ENCODE measurements at places on chromosomes 2 and 18.

DNA sequence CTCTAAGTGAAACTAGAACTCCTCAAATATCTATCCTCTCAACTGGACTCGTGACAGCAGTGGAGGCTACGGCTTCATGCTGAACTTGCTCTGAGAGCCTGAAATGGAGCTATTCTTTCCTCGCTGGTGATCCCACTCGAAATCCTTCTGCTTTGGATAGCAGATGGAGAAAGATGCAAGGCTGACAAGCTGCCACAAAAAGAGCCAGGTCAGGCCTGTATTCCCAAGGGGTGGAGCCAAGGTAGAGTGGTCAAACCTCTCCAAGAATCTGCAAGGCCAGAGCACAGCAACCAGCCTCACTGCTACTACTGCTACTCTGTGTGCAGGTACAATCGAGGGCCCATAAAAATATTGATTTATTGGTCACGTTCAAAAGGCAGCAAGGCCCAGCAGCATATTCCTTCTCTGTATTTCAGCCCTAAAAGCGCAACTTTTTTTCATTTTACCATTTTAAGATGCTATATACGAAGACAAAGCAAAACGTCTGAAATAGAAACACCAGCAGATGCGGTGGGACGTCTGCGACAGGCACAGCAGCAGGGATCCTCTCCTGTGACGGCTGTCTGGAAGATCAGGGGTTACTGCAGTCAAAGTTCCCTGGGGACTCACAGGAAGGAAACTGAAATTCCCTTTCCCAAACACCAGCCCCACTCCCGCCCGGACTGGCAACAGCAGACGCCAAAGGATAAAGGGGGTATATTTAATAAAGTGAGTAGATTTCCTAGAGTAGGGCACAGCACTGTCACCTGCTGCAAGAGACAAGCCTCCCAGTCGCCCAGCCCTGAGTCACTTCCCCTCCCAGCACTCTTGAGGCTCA is 2.4 kb downstream of the SPRED2 start:
- DNase-seq = peak; percentile 52

DNA sequence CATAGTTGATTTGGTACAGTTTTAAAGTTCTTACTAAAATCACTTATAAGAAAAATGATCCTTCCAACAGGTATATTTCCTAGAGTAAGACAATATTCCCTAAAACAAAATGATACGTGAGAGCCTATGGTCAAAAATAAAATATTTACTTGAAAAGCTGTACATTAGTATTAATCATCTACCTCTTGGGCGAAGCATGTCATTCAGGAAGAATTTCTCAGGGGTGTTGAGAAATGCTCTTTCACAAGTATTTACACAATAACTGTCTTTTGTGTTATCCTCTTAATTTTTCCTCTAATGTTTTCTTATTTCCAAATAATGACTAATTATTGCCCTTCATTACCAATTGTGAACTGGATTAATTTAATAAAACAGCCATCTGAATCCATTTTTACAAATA is 466.3 kb downstream of the SATB2 start:
- no peak for DNase-seq

DNA sequence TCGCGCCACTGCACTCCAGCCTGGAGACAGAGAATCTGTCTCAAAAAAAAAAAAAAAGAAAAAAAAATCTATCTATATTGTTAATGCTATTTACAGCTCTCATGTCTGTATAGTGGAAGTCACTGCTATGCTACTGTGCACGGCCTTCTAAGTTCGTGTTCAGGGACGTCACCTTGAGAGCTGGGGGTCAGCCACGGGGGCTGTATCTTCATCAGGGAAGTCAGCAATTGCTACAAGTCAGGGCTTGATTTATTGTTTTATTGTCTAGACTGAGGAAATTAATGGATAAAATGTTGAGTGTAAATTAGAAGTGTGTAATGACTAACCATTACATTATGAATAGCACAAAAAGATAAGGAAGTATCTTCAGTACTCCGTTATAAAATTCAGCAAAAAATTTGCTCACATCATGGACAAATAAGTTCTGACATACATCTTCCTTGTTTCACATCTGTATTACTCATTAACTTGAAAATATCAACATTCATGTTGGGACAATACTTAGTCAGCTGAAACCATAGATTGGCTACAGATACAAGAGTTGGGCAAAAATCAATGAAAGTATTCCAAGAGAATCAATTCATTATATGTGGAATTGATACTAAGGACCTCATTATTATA is 136.6 kb upstream of the SEC11C start:
- DNase-seq = no peak

DNA sequence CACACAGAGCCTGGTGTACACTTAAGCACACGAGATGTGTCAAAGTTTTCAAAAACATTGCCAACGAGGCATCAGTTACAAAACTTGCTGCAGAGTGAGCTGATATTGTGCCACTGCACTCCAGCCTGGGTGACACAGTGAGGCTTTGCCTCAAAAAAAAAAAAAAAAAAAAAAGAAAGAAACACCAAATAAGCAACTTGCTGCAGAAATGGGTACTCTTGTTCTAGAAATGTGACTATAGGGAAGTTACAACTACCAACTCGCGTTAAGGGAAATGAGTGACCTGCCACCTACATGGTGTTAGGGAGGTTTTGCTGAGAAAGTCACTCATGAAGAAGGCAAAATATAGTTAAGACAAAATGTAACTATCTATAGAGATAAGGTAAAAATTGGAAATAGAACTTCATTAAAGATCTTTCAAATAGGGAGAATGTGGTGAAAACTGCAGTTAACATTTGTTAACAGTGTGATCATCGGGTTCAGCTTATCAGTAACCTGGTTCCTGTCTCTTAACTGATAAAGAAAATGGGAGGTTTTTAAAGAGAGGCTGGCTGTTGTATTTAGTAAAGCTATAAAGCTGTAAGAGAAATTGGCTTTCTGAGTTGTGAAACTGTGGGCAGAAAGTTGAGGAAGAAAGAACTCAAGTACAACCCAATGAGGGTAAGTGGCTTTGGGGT is at the start of gene IL1RL1:
TSS of gene IL1RL1 (plus strand) at position 600 of the 677 bp plus-strand sequence. CDS start 26,702 bp downstream, outside the sequence.
- no peak for DNase-seq

DNA sequence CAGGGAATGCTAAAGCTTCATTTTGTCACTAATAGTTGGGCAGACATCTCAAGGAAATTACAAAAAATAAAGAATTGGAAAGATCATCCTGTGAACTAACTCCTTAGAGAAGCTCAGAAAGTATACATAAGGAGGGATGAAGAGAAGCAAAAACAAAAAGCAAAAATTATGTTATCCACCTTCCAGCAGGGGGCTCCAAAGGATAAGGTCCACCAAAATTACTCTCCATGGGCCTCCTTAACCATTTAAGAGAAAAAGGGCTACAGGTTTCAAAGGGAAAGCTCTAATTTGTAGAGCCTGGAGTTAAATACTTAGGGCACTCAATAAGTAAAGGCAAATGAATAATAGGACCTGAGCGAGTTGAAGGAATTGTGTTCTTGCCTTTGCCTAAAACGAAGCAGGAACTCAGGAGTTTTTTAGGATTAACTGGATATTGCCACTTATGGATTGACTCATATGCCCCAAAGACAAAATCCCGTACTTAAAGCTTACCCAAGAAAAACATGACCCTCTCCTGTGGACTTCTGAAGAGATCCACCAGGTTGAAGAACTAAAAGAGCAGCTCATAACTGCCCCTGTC is 1167.9 kb downstream of the DSC3 start:
- DNase-seq = peak; percentile 1

- DNase-seq = no peak
Observed at GRCh38 chr2:25021791-25022362, 20.0 kb upstream of the EFR3B start.

- no peak for DNase-seq
Observed at GRCh38 chr2:166361351-166362153, 14.2 kb downstream of the SCN9A start.

- no peak for DNase-seq
Observed at GRCh38 chr2:239751679-239752355, 273.3 kb downstream of the NDUFA10 start.

- DNase-seq = no peak
Observed at GRCh38 chr18:8229787-8230186, 379.4 kb upstream of the RAB12 start.

DNA sequence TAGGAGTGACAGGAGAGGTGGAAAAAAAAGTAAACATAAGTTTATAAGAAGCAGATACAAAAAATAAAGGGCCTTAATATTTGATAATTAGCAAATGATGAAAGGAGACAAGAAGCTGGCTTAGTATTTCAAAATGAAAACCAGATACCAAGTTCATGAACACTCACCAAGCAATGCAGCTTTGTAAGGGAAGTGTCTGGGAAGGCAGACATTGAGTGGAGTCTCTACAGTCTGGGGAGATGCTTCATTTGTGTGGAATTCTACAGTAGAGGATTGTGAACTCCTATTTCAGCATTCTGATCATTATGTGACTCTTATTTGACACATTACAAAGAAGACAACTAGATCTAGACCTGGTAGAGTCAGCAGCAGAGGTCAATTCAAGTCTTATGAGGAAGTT is 1072.7 kb downstream of the DSC3 start:
- DNase-seq = no peak

- no peak for DNase-seq
Observed at GRCh38 chr2:84732897-84733778, 147.7 kb downstream of the TRABD2A start.

DNA sequence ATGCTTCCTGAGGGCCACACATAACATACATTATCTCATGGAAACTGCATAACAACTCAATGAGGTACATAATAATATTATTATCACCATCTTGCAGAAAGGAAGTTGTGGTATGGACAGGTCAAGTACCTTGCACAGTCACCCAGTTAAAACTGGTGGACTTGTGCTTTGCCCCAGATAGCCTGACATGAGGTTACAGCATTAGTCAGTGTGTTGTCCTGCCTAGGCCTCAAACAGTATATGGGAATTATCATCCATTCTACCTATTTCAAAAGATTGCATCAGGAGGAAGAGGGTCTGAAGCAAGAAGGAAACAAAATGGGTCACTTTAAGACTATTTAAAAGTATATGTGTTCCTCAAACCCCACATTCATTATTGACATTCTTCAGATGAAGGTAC is 5.4 kb upstream of the ANTXR1 start:
- no peak for DNase-seq

DNA sequence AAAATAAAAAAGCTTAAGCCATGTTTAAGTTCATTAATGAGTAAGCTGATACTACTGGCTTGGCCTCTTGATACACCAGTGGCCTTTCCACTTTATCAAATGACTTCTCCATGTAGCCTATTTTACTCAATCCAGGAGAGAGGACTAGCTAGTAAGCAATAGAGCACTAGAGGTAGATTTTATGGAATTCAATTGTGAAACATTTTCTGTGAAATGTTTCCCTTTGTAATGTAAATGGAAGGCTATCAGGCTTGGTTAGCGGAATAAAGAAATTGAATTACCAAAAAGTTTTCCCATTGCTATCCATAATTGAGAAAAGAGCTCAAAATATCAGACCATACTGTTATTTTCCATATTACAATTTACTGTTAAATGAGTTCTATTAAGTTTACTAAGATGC is 515.4 kb upstream of the CDH2 start:
- DNase-seq = no peak

GRCh38 chr2:48423376-48423775 is 106.6 kb upstream of the STON1 start:
- DNase-seq = no peak

DNA sequence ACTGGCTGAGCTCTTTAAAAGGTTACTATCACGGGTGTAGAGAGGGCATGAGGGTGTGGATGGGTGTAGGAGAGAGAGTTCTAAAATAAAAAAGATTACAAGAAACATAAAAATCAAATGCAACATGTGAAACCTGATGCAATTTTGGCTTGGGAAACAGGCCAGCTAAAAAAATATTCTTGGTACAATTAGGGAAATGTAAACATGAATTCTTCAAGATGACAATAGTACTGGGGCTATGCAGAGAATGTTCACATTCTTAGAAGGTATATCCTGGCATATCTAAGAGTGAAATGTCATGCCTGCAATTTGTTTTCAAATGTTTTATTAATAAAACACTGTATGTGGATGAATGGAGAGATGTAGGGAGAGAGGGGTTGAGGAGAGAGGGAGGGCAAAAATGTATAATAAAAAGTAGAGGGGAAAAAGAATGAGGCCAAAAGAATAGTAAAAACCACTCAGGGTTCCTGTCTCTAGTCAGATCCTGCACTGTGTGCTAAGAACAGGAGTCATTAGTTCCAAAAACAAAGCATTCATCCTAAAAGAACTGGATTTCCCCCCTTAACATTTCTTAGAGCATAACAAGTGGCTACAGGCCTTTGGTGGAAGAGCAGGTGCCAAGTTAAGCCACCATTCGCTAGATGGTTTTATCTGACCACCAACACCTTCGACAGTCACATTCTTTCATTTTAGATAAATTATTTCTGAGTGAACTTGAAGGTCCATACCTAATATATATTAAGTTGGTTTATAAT is 77.3 kb downstream of the LPIN2 start:
- no peak for DNase-seq

DNA sequence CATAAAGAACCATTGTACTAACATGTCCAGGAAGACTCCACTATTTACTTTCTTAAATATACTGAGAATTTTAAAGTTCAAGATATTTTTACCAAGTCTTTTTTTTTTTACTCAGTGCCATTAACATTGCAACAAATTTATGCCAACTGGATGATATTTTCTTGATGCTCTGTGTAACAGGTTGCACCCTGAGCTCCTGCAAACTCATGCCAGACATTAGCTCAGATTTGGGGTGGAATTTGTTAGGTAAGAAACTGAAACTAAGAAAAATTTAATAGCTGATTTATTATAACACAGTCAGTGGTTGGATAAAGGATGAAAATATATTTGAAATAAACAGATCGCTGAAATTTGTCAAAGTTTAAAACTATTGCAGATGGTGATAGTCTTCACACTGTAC is 228.6 kb upstream of the SPHKAP start:
- DNase-seq = no peak

- DNase-seq = no peak
Observed at GRCh38 chr2:235793163-235793752, 299.4 kb downstream of the AGAP1 start.

DNA sequence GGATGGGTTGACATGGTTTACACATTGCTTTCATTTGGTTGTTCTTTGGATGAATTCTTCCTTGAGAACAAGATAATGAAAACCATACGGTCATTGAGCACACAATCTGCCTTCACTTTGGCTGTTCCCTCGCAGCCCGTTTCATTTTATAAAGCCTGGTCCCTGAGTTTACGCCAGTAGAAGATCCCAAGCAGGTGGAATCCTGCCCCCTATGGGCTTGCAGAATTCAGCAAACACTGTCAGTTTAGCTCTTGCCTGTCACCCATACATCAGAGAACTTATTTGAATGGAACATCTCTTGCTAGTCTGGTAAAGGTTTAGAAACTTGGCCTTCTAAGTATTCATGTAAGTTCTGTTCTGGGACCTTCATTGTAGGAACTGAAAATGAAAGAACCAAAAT is 666.4 kb upstream of the ZEB2 start:
- no peak for DNase-seq

GRCh38 chr18:52617931-52618330 is 277.9 kb downstream of the DCC start:
- no peak for DNase-seq

Data from NCI-H2171 (cell line).